ENCODE measurements at places on chromosomes 7 and 10. TPM values are rescaled to one million over a fixed set of nuclear protein-coding genes. Genes with fewer than 3 reads are reported as not detected.

AFAP1L2 gene
- polyA plus RNA-seq, result 0.10 TPM

TFR2 gene
- polyA plus RNA-seq, result 0.72 TPM

PWWP2B gene
- polyA plus RNA-seq, result 1.6 TPM

HIBADH gene
- 42.4 TPM for polyA plus RNA-seq

- DNase-seq, result no peak
Measured at GRCh38 chr10:130062976-130063375, 47.7 kb downstream of the C10orf143 start.

DNA sequence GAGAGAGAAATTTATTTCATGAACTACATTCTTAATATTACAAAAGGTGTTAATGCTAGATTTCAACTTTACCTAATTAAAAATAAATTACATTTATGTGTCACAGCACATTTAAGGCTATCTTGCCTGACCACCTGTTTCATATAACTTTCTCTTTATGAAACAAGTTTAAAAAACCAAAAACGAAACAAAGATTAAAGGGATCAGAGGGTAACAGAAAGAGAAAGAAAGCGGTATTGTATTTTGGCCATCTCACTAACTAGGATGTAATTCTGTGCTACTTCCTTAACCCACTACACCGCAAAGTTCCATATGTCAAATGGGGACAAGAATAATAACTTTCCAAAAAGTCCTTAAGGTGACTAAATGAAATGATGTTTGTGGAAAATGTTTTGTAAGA, 6.3 kb upstream of the RHOBTB1 start:
- DNase-seq, result no peak

DNA sequence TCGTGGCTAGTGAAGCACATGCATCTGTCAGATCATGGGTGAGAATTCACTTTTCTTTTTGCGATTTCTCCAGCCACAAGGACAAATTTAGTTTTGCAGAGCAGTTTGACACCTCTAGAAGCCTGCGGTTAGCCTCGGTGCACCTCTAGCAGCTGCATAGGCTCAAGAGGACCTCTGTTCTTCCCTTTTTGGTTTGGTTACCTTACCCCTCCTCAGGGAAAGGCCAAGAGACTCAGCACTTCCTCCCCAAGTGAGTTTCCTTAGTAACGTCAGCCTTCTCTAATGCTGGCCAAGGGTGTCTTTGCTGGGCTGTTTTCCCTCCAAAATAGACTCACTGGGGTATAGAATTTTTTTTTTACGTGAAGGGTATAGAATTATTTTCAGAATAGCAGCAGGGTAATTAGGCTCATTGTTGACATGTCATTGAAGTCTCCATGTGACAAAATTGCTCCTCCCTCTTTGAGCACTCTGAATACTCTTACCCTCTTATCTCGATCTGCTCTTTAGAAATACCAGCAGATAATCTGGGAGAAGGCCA, 97.8 kb downstream of the AUTS2 start:
- DNase-seq, result no peak

GRCh38 chr7:117874191-117874700, 1.0 kb upstream of the CTTNBP2 start:
- DNase-seq, result no peak
